H9 (cell line): ENCODE measurements at places on chromosomes 11 and 22. TPM values are rescaled to one million over a fixed set of nuclear protein-coding genes. Genes with fewer than 3 reads are reported as not detected.
A peak's percentile ranks its signal among the peaks of the same experiment; 100 is the strongest.

DNA sequence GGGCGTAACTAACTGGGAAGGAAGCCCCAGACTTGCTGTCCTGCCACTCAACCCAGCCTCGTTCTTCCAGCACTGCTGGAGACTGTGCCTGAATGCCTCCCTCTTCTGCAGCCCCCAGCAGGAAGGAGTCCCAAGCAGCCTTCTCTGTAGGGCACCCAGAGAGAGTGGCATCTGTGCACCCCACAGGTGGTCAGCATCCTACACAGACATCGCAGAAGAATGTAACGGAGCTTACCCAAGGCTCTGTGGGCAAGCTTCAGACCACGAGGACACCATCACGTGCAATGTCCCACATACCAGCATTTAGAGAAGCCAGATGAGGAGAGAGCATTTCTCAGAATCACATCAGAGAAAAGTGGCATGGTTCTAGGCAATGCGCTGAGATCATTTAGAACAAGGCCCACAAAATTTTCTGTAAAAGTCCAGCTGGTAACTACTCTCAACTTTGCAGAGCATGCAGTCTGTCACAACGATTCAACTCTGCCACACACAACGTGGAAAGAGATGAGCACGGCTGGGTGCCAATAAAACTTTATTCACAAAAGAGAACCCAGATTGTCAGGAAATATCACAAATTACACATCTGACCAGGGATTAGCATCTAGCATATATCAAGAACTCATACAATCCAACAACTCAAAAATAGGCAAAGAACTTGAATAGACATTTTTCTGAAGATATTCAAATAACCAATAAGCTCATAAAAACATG, 33.4 kb downstream of the SHANK2 start:
- no peaks in the 10 kb centered on the region for H3K4me1 ChIP-seq
- no peak overlapping the region for H3K27ac ChIP-seq
- DNase-seq, result no peak
- peaks cover 35% of the 10 kb centered on the region for H3K36me3 ChIP-seq
- H3K27me3 ChIP-seq, result no peaks in the 10 kb centered on the region

DNA sequence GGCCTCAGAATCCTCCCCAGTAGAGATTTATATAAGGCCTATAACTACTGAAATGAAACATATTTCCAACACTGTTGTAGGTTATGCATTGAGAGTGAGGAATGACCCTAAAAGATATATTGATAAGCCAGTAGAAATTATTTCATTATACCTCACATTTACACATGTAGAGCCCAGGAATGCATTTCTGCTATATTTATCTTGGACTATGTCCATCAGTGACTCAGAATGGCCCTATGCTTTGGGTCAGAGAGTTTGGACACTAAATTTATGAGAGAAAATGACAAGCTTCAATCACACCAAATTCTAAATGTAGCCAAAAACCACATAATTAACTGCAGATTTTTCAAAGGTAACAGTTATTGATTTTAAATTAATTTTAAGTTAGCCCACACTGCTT, 761.9 kb downstream of the DLG2 start:
- H3K27me3 ChIP-seq, result no peaks in the 10 kb centered on the region
- H3K36me3 ChIP-seq, result no peaks in the 10 kb centered on the region
- H3K27ac ChIP-seq, result no peak overlapping the region
- no peaks in the 10 kb centered on the region; the same call in 1 of the 2 replicates for H3K4me1 ChIP-seq

- H3K27me3 ChIP-seq, result peaks cover 17% of the 10 kb centered on the region
- H3K4me1 ChIP-seq, result no peaks in the 10 kb centered on the region
- peak; percentile 25 for DNase-seq
- no peak overlapping the region for H3K27ac ChIP-seq
- H3K4me3 ChIP-seq, result peak overlapping the region; percentile 42; the same call in 1 of the 3 replicates
- no peaks in the 10 kb centered on the region for H3K36me3 ChIP-seq
These were observed 2.0 kb downstream of the DUSP8 start for GRCh38 chr11:1570001-1570453.

TLCD5 gene
- total RNA-seq, result 6.8 and 7.1 TPM in 2 replicates

- no peak overlapping the region for H3K4me3 ChIP-seq
- H3K27me3 ChIP-seq, result no peaks in the 10 kb centered on the region
- H3K36me3 ChIP-seq, result peaks cover 11% of the 10 kb centered on the region
- H3K27ac ChIP-seq, result no peak overlapping the region
- DNase-seq, result peak; percentile 53
These were observed 47.6 kb downstream of the ST3GAL4 start for GRCh38 chr11:126403022-126403581.

DNA sequence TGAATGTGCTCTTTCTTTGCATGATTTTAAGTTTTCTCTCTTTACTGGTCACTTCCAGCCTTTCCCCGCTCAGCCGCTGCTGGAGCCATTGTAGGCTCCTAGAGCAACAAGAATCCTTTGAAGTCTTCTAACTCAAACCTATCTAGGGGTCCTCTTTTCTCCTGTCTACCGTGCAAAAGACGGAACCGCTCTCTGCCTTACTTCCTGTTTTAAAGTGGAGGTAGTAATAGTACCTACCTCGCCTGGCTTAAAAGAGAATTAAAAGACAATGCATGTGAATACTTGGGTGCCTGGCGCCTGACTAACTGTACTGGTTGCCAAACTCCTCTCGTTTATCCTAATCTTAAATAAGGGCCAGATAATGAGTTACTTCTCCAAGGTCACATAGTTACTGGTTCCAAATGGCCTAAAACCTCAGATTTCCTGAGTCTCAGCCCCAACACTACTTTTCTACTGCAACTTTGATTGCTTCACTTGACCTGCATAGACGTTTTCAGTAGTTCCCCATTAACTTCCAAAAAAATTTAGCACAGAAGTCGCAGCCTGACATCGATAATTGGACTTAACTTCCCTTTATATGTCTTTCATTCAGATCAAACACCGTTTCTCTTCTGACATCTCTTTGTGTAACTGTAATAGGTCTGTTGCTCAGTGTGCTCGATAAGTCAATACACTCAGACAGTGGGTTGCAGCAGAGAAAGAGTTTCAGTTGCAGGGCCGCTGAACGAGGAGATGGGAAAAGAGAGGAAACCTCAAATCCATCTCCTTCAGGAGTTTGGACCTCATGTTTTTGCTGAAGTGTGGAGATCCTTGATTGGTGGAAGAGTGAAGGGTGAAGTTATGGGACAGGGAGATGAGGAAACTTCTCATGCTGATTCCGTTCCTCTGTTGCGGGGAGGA, 891 bp downstream of the SAMM50 start:
- H3K27me3 ChIP-seq, result no peaks in the 10 kb centered on the region
- no peak overlapping the region for H3K27ac ChIP-seq
- DNase-seq, result no peak
- peaks cover 8% of the 10 kb centered on the region; the same call in 1 of the 2 replicates for H3K4me1 ChIP-seq
- no peaks in the 10 kb centered on the region for H3K36me3 ChIP-seq

DNA sequence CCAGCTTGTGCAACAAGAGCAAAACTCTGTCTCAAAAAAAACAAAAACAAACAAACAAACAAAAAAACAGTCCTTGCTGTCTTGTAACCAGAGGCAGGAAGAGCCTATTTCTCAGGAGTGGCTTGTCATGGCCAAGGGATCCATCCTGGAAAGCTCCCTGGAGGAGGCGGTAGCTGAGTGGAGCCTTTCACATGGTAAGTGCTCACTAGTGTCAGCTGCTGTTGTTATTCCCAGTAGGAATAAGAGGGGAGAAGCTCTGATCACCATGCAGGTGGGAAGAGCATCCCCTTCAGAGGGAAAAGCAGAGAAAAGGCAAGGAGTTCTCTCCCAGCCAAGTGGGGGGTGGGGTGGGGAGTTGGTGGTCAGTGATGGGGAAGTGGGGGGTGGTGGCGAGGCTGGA, 54.6 kb upstream of the WNT7B start:
- H3K36me3 ChIP-seq, result no peaks in the 10 kb centered on the region
- H3K27me3 ChIP-seq, result peaks cover 11% of the 10 kb centered on the region; the same call in 1 of the 2 replicates
- no peak for DNase-seq
- H3K4me1 ChIP-seq, result peaks cover 4% of the 10 kb centered on the region; the same call in 1 of the 2 replicates
- H3K27ac ChIP-seq, result no peak overlapping the region

- no peaks in the 10 kb centered on the region for H3K27me3 ChIP-seq
- DNase-seq, result no peak
- no peaks in the 10 kb centered on the region; the same call in 1 of the 2 replicates for H3K36me3 ChIP-seq
- H3K27ac ChIP-seq, result no peak overlapping the region
These were observed 27.9 kb downstream of the NAV2 start for GRCh38 chr11:19740586-19740985.

CRYBA4 gene
- 0.37 and 0.52 TPM in 2 replicates for total RNA-seq
